Dorsolateral prefrontal cortex (tissue), 122 donors: ENCODE measurements at places on chromosomes 4 and X. TPM values are rescaled to one million over a fixed set of nuclear protein-coding genes. Genes with fewer than 3 reads are reported as not detected.

The CSAG2 gene
- not detected for total RNA-seq

The FAM47E gene
- 13.7 TPM for total RNA-seq

The CHRDL1 gene
- 26.0 TPM for total RNA-seq

The PNMA3 gene
- total RNA-seq, result 68.5 TPM

The SMC1A gene
- 40.4 TPM for total RNA-seq

The MAGEC3 gene
- 1.5 TPM for total RNA-seq

The PLAC8 gene
- 3.8 TPM for total RNA-seq

The LRRC66 gene
- total RNA-seq, result 0.97 TPM
